Aortic smooth muscle cell (primary cell): ENCODE measurements at places on chromosomes 7 and 10. TPM values are rescaled to one million over a fixed set of nuclear protein-coding genes. Genes with fewer than 3 reads are reported as not detected.

Gene SOSTDC1
- 0.81 TPM in 1 of 2 replicates, not detected in the other for total RNA-seq

Gene PNLIPRP1
- not detected in 2 replicates for total RNA-seq

Gene ANLN
- 61.6 and 80.6 TPM in 2 replicates for total RNA-seq

Gene APBB1IP
- total RNA-seq, result not detected in 2 replicates

Gene GRID1
- 0.06 TPM in 1 of 2 replicates, not detected in the other for total RNA-seq
